Cardiac fibroblast (primary cell): ENCODE measurements at places on chromosomes 12 and 14.

- DNase-seq = no peak
These were observed 374.3 kb upstream of the CCDC196 start for GRCh38 chr14:66111891-66112290.

DNA sequence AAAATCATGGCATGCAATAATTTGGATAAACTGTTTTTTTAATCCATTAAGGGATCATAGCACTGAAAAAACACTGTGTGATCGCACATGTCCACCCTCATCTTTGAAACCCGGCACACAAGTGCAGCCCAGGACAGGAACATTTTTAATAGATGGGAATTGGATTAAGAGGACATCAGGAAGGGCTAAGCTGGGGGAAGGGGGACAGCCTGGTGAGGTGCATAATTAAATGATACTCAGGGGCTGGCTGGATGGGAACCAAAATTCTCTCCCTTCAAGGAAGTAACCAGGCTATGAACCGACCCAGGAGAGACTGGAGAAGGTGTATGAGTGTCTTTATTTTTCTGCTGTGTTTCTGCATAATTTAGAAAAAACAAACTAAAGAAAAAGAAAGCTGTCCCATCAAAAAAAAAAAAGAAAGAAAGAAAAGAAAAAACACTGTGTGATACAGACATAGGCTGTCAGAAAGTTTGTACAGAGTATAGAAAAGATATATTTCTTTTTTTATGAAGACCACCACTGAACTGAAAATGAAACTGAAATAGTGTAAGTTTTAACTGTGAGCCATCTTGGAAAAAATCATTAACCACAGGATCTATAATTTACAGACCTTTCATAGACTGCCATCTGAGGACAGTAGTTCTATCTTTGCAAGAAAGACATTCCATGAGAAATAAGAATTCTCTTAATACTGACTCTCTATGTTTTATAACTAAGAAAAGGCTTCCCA is 75.1 kb upstream of the SLC38A4 start:
- no peak for DNase-seq

- no peak for DNase-seq
These were observed 264.0 kb upstream of the FAR2 start for GRCh38 chr12:28884904-28885679.

DNA sequence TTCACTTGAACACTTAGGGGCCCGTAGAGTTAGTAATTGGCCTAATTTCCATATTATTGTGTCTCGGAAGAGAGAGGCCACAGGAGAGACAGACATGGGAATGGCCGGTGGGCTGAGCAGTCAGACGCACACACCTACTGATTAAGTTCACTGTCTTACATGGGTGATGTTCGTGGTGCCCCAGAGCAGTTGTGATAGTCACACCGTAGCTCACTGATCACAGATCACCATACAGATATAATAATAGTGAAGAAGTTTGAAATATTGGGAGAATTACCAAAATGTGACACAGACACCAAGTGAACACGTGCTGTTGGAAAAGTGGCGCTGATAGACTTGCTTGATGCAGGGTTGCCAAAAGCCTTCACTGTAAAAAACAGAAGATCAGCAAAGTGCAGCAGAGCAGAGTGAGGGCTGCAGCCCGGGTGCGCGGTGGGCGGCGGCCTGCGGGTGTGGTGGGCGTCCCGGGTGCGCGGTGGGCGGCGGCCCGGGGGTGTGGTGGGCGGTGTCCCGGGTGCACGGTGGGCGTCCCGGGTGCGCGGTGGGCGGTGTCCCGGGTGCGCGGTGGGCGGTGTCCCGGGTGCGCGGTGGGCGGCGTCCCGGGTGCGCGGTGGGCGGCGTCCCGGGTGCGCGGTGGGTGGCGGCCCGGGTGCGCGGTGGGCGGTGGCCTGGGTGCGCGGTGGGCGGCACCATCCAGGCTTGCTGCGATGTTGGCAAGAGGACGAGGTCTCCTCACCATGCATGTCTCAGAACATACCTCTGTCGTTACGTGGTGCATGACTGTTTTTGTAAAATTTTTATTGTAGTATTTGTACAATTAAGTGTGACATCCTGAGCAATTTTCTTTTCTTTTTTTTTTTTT is 34.3 kb upstream of the TEX22 start:
- peak; percentile 50 for DNase-seq

- no peak for DNase-seq
These were observed 39.7 kb downstream of the ERH start for GRCh38 chr14:69358233-69358963.

DNA sequence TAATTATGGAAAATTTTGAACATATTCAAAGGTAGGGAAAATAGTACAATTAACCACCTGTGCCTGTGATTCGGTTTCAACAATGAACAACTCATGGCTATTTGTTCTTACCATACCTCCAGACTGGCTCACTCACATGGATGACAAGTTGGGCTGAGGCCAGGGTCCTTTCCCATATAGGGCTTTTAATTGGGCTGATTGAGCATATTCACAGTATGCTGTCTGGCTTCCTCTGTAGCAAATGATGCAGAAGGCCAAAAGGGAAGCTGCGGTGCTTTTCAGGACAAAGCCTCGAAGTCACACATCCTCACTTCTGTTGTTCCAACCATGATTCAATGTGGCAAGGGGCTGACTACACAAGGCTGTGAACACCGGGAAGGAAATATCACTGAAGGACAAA is 297.5 kb upstream of the SLC16A7 start:
- no peak for DNase-seq

- DNase-seq = no peak
These were observed 6.2 kb downstream of the ANGEL1 start for GRCh38 chr14:76806446-76806845.

GRCh38 chr14:83566567-83566966 is 1963.4 kb upstream of the FLRT2 start:
- DNase-seq = no peak

DNA sequence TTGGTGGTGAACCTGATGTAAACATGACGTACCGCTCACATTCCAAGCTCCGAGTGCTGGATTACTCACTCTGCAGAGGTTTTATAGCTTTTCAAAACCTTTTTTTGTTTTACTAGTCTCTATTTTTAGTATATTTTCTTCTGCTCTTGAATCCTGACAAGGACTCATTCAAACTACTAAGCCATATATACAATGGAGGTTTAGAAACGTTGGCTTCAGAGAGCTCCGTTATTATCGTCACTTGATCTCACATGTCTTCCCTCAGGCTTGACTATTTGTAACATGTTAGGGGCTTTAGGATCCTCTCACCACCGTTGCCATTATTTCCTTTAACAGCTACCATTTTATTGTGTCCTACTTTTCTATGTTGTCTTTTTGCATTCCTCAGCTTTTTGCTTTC is 1321.5 kb upstream of the FLRT2 start:
- no peak for DNase-seq

DNA sequence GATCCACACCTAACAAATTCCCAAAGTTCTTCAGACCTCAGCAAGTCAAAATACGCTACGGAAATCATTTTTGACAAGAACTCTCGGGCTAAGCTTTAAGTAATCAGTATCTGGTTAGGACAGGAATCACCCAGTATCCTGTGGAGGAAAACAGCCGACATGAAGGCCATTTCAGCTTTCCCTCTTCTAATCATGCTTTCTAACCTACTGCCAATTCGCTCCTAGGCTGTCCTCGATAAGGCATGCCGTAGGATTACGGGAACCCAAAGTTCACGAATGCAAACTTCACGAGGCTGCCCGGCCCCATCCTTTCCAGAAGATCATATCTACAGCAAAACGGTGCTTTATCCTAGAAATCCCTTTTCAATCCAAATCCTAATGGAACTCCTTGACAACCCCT is 81.8 kb upstream of the PTPRB start:
- no peak for DNase-seq

DNA sequence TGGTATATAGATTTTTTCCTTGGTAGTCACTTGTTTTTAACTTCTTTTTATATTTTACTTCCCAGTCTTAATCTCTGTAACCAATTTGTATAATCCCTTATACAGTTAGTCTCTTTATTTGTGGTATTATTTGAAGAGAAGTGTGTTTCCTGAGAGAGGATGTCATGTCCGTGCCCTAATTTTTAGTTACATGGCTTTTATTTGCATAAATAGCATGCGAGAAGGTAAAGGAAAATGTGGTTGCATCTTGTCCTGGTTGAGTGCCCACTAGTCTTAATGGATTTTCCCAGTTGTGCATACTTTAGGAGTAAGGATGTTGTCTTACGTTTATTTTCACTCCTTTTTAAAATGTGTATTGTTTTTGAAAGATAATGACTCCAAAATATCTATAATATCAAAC is 27.5 kb downstream of the RAP1B start:
- no peak for DNase-seq

- peak; percentile 20 for DNase-seq
These were observed 83.0 kb downstream of the LLPH start for GRCh38 chr12:66047411-66048021.
